ENCODE measurements at places on chromosomes 7 and 10.

GRCh38 chr10:6431186-6431585, 148.9 kb downstream of the PRKCQ start:
- DNase-seq, result no peak

DNA sequence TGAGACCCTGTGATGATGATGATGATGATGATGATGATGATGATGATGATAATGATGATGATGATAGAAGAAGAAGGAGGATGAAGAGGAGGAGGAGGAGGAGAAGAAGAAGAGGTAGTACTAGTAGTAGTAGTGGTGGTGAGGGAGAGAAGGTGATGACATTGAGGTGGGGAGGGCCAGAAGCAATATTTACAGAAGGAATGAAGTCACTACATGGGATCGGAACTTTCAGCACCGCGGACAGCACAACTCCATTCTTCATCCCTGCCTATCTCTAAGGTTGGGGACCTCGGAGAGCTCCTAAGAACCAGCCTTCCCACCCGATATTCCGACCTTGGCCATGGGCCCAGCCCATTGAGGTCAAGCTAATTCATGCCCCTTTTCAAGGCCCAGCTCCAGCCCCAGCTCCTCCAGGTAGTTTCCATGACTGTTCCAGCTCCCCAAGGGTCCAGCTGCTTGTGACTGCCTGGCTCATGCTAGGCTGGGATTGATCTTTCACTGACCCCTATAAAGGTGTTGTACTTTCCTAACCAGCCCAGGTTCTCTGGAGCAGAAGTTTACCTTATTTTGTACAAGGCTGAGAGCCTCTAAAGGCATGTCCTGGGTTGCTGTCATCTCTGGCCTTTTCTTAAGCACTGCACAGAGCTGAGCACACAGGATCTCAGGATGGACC, 10.3 kb downstream of the CRHR2 start:
- no peak for DNase-seq

GRCh38 chr10:95333997-95334804, 43.4 kb upstream of the PDLIM1 start:
- no peak for DNase-seq

DNA sequence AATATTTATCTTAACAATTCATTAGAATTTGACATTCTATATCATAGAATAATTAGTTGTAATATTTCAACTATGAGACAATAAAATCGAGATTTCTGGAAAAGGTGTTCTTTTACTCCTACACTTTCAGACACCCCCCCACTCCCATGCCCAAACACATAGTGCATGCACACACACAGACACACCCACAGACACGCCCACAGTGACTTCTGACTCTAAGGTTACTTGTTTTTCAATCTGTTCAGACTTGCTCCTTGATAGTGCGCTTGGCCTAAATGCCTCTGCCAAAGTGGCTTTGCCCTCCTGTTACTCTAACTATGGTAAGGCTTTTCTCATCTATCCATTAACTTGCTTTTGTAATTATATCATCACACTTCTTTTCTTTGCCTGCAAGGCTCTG, 144.0 kb upstream of the PPP1R3A start:
- no peak for DNase-seq
